ENCODE measurements at places on chromosomes 6 and 20. TPM values are rescaled to one million over a fixed set of nuclear protein-coding genes. Genes with fewer than 3 reads are reported as not detected.

GRCh38 chr6:21323577-21323976 is 270.0 kb upstream of the SOX4 start:
- no peak for DNase-seq
- H3K4me3 ChIP-seq, result no peak overlapping the region
- no peak overlapping the region for H3K27ac ChIP-seq
- H3K4me1 ChIP-seq, result no peaks in the 10 kb centered on the region
- H3K36me3 ChIP-seq, result peaks cover 4% of the 10 kb centered on the region

GRCh38 chr6:163996491-163996890 is 582.0 kb downstream of the QKI start:
- no peaks in the 10 kb centered on the region for H3K27me3 ChIP-seq
- no peaks in the 10 kb centered on the region for H3K36me3 ChIP-seq
- no peak for DNase-seq
- H3K4me3 ChIP-seq, result no peak overlapping the region
- H3K27ac ChIP-seq, result no peak overlapping the region

- no peak overlapping the region for H3K27ac ChIP-seq
- no peak for DNase-seq
- H3K36me3 ChIP-seq, result no peaks in the 10 kb centered on the region
These were observed 253.0 kb downstream of the TBC1D7 start for GRCh38 chr6:13075141-13075845.

- peaks cover 15% of the 10 kb centered on the region for H3K4me1 ChIP-seq
- no peak overlapping the region for H3K4me3 ChIP-seq
- DNase-seq, result no peak
- H3K27ac ChIP-seq, result peak overlapping the region; percentile 51
These were observed 5.9 kb downstream of the TMEM63B start for GRCh38 chr6:44133003-44133931.

SEC23B gene
- total RNA-seq, result 38.9 TPM

FLRT3 gene
- 1.5 TPM for total RNA-seq

BCAS4 gene
- 7.6 TPM for total RNA-seq

All from chondrocyte (in vitro differentiated cells).